ENCODE measurements at places on chromosomes 6 and 20. TPM values are rescaled to one million over a fixed set of nuclear protein-coding genes. Genes with fewer than 3 reads are reported as not detected.

TRIM10 gene
- not detected for polyA plus RNA-seq

MYCT1 gene
- polyA plus RNA-seq, result not detected

CDH26 gene
- not detected for polyA plus RNA-seq

TOX2 gene
- polyA plus RNA-seq, result 0.73 TPM

CD24 gene
- 261 TPM for polyA plus RNA-seq

Data from IgD-negative memory B cell (primary cell).